ENCODE measurements at places on chromosomes 6 and 20.

- DNase-seq = no peak
Measured at GRCh38 chr6:109606359-109606758, 84.6 kb downstream of the AK9 start.

DNA sequence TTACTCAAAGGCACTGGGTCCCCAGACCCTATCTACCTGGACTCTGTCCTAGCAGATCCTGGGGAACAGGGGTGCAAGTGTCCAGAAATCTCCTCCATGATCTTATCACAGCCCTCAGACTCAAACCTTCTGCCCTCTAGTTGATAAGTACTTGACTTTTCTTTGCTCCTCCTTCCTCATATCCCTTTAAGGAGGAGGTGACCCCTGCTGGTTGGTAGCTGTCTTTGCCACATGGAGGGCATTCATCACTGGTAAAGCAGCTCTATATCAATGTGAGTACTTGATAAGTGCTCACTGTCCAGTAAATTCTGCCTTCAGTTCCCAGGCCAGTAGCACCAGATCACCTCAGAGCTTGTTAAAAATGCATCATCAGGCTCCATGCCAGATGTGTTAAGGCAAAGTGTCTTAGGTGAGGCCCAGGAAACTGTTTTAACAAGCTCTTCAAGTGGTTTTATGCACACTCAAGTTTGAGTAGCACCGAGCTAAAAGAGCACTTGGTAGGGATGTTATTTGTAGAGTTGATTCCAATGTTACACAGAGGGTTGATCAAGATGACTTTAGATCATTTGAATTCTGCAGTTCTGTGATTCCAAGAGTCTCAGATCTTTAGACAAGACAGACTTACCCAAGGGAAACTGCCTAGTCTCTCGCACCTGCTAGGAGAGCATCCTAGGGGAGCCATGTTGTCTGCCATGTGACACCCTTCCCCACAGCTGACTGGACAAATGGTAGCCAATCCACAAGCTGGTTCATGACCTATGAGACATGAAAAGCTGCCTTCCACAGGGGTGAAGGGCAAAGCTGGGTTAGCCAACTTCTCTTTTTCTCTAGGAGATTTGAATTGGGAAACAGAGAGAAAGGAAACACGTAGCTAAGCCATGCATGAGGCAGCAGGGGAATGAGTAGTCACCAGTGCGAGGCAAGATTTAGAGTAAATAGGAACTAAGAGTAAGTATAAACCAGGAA is 18.6 kb downstream of the TREML2 start:
- DNase-seq = no peak

- no peak for DNase-seq
Measured at GRCh38 chr20:58890518-58891085, 38.1 kb downstream of the GNAS start.

- no peak for DNase-seq
Measured at GRCh38 chr6:101853231-101854085, 459.9 kb downstream of the GRIK2 start.

- peak; percentile 63 for DNase-seq
Measured at GRCh38 chr6:90144396-90144795, 152.2 kb downstream of the BACH2 start.

- DNase-seq = no peak
Measured at GRCh38 chr6:104813552-104813951, 46.2 kb downstream of the HACE1 start.

DNA sequence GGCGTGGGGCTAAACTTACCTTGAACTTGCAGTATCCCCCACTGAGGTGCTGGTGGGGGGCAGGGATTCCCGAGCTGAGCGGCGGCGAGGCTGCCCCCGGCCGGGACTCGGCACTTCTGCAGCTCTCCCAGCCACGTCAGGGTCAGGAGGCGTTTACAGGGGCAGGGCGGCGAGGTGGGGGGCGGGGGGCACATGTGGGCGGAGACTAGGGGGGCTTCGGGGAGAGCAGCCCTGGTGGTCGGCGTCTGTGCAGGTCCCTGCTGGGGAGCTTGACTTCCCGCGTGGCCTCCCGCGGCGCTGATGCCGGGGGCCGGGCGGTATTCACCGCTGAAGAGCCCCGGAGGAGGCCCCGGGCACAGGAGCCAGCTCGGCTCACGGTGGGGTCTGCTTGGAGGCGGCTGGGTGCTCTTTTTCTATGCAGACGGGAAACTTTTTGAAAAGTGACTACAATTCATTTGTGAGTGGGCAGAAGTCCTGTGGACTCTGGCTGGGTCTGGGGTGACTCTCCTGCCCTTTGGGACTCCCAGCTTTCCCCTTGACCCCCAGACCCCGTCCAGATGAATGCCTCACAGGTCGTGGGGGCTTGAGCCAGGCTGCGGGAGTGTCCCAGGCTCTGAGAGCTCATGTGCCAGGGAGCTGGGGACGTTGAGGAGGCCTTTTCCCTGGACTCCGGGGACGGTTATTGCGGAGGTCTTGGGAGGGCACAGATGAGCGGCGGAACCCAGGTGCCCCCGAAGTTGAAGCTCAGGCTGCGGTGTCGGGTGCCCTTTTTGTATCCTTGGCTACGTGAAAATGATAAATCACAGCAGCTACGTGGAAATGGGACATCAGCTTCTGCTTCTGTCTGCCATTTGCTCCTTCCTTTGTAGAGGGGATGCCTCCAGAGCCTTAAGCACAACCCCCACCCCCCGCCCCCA is 75.9 kb upstream of the GATA5 start:
- DNase-seq = no peak

DNA sequence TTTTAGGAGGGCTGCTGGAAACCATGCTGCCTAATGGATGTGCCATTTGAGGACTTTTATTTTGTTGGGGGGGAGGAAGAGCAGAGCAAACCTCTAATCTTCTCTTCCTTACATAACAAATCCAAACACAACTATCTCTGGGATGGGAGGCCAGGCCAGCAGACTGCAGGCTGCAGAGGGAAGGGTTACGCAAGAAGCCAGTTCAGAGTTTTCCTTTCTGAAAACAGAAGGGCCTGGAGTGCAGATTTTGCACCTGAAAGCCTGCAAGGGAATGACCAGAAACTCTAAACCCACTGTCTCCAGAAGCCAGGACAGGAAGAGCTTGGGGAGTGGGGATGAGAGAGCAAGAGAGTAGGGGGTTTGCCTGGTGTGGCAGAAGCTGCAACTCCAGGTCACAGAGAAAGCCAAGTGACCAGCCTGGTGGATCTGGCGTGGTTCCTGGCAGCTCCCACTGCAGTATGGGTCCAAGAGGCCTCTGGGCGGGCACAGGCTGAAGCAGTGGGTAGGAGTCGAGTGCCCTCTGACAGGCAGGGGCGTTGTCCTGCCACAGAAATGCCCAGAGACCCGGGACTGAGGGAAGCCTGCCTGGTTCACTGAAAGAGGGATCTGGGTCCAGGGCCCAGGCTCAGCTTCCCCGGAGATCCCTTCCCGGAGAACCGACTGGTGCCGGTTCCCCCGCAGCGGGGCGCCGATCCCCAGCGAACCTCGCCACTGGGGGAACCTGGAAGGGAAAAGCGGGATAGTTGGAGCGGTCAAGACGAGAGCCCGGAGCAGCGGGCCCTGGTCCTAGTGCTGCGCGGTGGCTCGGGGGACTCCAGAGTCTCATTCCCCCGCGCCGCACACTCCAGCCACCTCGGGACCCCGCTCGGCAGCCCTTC is 6.7 kb downstream of the MAFB start:
- no peak for DNase-seq

All from stimulated activated CD4-positive, alpha-beta T cell treated with anti-CD3 and anti-CD28 coated beads, TNF-alpha, amount 100 ng/mL, for 48 hours (primary cell).